ENCODE measurements at places on chromosomes 2 and 18.
A peak's percentile ranks its signal among the peaks of the same experiment; 100 is the strongest.

GRCh38 chr2:168583064-168583709, 127.1 kb downstream of the CERS6 start:
- no peak for DNase-seq

- peak; percentile 87 for DNase-seq
Observed at GRCh38 chr18:9825571-9826073, 60.2 kb upstream of the TXNDC2 start.

DNA sequence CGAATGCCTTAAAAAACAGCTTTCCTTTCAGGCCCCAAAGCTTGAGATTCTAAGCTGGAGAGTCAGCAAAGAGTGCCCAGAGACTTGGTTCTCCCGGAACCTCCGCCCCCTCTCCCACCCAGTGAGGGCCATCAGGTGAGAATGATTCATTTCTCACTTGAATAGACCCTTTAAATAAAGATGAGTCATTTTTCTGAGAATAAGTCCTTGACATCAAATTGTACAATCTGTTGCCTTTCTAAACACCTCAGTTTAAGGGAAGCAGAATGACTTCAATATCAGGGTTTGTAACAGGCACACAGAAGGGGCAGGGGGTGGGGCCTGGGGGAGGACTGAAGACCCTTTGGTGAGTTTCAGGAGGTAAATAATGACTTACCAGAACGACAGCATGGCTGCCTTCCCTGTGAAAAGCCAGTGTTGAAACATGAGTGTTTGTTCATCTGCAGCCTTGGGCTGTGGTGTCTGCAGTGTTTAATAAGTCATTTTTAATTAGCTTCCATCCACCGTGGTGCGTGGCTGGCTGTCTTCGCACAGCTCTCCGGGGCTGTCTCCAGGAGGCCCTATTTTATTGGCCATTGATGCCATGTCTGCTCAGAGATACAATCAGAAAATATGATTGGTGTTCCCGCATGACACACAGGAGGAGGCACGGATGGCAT, 134.9 kb upstream of the ZNF236 start:
- DNase-seq = peak; percentile 49

- peak; percentile 78 for DNase-seq
Observed at GRCh38 chr18:74196220-74197119, 48.1 kb downstream of the TIMM21 start.

GRCh38 chr2:239276851-239277250, 124.0 kb downstream of the HDAC4 start:
- no peak for DNase-seq

GRCh38 chr2:71043531-71044407, 24.7 kb upstream of the NAGK start:
- no peak for DNase-seq

DNA sequence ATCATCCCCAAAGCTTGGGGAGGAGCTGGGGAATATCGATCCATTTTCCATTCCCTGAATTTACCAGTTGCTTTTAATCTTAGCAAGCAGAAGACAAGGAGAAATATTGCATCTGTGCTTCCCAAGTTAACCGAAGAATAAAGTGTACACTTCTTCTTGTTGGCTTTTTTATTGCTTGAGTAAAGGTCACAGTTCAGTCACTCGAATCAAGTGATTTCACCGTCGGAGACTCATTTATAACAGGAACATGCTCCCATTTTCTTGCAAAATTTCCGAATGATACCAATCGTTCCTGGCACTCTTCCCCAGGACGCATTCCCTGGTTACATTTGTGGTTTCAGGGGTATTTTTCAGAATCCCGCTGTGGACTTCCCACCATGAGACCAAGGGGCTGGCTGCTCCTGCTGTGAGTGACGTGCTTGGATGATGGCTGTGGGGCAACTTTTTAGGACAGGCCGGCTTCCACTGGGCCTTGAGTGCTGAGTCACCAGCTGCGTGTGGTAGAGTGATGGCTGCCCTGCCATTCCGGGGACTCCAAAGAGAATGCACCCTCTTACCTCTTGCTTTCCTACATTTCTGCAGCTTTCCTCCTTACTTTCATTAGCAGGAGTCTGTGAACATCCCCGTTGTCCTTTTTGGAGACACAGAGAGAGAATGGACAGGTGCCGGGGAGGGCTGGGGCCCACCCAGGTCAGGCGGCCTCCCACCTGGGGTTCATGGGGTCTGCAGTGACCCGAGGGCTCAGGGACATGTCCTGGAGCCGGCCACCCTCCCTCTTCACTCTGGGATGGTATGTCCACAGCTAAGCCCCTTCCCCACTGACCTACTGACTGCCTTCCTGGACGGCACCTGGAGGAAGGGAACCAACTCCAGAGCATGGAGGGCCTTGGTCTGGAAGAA, 60.7 kb upstream of the HDAC4 start:
- no peak for DNase-seq

DNA sequence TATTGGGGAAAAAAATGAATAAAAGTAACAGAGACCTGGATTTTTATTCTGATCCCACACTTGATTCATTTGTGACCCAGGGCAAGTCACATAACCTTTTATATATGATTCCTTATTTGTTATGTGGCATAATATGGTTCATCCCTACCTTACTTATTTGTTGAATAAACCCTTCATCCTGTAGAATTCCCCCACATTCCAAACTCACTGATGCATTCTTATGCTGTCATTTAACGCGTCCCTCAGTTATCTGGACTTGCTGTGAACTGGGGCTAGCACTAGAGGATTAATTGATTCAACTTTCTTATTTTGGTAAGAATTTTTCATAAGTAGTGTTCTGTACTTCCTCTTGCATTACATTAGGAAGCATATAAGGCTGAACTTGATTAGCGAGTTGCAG, 384.7 kb upstream of the RAB12 start:
- no peak for DNase-seq

GRCh38 chr18:4106407-4107033, 348.6 kb downstream of the DLGAP1 start:
- DNase-seq = peak; percentile 75

DNA sequence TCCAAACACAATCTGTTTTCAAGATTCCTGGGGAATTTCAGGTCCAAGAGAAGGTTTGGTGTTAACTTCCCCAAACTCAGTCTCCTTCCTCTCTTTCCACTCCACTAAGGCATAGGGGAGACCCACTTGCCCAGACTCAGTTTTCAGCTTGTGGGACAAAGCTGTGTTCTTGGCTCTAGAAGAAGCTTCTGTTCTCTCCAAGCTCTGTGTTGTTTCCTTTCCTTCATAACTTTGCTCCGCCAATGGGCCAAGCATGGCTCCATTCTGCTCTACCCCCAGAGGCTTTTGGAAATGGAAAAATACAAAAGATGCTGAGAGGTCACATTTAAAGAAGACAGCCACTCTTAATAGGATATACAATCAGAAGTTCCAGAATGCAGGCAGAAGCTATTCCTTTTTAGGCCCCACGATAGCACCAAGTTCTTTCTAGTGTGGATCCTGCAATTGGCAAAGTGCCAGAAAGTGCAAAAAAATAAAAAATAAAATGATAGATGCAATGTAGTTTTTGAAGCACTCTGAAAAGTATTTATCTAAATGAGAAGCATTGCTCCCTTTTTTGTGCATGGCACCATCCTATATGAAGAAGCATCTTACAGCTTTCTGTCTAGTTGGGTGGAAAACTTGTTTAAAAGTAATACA, 510.1 kb downstream of the TXNL1 start:
- DNase-seq = no peak

GRCh38 chr2:134892282-134893035, 26.2 kb upstream of the CCNT2 start:
- no peak for DNase-seq

DNA sequence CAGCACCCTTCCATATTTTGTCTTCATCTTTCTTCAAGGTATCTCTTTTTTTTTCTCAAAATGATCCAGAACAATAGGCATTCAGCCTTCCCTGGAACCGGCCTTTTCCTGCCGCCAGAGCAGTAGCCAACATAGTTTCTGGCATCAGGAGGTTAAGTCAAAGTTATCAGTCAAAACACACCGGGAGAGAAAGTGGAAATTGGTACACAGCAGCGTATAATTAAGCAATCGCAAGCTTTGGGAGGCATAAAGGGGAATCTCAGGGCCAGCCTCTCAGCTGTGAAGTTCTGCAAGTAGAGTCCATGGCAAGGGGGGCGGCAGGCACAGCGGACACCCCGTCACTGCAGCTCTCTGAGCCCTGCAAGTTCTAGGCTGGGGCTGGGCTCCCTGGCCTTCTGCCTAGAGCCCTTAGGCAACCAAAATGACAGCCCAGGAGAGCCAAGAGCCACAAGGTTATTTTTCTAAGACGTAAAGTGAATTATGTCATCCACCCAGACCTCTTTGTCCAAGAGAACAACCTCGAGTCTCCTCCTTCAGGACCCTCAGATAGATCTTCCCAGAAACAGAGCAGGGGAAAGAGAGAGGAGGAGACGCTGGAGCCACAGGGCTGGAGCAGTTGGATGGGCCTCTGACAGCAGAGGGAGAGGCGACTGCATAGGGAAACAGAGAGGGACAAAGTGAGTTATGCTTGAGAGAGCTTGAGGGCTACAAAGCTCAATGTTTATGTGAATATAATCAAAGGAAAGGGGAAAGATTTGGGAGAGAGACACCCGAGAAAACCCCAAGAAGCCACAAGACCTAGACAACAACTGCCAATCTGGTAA, 114.7 kb downstream of the BCL2L11 start:
- peak; percentile 17 for DNase-seq

DNA sequence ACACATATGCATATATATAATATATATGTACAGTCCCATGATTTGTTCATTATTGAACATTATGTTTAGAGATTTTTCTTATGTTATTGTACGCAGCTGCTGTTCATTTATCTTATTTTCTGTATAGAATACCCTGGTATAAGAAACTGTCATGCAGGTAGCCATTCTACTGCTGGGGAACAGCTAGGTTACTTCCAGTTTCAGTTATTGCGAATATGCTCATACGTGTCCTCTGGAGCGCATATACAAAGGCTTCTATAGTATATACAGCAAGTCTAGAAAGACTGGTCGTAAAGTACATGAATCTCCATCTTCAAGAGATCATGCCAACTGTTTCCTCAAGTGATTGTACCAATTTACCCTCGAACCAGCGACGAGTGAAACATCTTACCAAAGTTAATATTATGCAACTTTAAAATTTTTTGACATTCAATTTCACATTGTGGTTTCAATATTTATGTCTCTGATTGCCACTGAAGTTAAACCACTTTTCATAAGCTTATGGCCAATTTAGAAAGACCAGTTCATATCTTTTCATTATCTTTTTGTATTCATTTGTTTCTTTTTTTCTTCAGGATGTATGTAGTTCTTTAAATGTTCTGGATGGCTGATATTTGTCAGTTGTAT, 53.5 kb downstream of the RDH14 start:
- no peak for DNase-seq

DNA sequence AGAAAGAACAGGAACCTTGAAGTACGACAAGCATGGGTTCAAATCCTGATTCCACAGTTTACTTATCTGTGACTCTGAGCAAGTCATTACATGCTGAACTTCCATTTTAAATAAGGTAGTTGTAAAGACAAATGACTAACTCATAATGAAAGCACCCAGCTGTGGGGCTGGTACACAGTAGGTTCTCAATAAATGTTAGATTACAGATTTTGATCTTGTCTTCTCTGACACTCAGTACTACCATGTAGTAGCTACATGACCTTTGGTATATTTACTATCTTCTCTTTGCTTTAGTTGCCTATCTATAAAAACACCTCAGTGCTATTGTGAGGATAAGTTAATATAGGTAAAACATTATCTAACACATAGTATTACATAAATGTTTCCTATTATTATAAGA, 3.2 kb downstream of the TRAK2 start:
- DNase-seq = no peak

DNA sequence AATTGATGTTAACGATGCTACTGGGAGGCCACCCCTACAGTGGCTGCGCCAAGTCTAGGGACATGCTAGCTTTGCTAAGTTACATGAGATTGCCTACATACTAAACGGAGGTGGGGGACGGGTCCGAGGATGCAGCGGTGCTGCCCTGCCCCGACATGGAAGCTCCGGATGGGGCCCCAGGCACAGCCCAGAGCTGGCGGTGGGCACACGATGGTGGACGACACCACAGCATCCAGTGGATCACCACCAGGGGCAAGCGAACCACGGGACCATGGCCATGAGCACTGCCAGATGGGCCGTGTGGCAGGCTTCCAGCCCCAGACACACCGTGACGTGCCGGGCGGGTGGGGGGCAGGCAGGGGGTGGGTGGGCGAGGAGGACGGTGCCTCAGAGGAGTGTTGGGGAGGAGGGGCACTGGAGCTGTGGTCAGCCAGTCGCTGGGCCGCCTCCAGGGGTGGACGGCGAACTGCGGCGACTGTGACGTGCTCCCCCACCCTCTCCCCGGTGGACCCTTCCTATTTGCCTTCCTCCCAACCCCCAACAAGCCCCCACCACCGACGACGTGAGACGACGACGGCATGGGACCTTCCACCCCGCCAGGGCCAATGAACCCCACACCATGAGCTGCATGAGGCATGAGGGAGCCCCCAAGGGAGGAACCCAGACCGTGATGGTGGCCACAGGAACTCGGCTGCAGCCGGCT, 90.6 kb upstream of the ANKRD30BL start:
- DNase-seq = no peak

DNA sequence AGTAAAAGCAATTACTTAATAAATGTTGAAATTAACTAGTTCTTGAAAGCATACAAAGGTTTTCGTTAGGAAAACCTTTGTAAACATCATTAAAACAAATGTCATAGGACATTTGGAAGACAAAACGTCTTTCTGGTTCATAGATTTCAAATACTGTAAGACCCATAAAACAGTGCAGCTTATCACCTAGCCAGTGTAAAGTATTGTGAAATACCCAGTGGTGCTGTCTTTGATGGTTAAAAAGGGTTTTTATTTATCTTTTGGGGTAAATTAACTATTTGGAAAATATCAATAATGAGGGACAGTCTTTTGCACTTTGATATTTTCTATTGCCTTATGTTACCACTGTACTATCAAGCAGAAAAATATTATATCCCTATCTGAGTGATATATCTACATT, 120.0 kb upstream of the FAM98A start:
- DNase-seq = no peak

DNA sequence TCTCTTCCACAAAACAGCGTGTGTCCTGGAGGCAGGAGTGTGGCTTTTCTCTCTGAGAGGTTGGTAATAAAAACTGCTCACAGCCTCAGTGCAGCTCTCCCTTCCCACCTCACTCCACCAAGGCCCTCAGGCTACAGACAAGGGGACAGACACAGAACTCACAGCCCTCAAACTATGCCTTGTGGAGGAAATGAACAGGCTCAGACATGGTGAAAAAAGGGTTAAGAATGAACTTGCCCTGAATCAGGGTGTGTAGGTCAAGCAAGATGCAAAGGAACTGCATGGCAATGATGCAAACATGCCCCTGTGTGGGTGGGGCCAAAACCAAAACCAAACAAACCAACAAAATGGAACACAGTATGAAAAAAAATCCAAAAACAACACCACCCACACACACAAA, 125.8 kb downstream of the GALNT14 start:
- DNase-seq = no peak

- no peak for DNase-seq
Observed at GRCh38 chr18:68448736-68449135, 266.2 kb downstream of the TMX3 start.

GRCh38 chr2:234979204-234980167, 27.7 kb downstream of the SH3BP4 start:
- peak; percentile 88 for DNase-seq

GRCh38 chr2:59538398-59538911, 1015.0 kb downstream of the BCL11A start:
- no peak for DNase-seq

GRCh38 chr2:173359231-173359630, 4.6 kb downstream of the CDCA7 start:
- no peak for DNase-seq

GRCh38 chr18:8029061-8029460, 461.9 kb downstream of the PTPRM start:
- no peak for DNase-seq
